Kidney epithelial cell (primary cell): ENCODE measurements at places on chromosomes 12 and 14.
A peak's percentile ranks its signal among the peaks of the same experiment; 100 is the strongest.

DNA sequence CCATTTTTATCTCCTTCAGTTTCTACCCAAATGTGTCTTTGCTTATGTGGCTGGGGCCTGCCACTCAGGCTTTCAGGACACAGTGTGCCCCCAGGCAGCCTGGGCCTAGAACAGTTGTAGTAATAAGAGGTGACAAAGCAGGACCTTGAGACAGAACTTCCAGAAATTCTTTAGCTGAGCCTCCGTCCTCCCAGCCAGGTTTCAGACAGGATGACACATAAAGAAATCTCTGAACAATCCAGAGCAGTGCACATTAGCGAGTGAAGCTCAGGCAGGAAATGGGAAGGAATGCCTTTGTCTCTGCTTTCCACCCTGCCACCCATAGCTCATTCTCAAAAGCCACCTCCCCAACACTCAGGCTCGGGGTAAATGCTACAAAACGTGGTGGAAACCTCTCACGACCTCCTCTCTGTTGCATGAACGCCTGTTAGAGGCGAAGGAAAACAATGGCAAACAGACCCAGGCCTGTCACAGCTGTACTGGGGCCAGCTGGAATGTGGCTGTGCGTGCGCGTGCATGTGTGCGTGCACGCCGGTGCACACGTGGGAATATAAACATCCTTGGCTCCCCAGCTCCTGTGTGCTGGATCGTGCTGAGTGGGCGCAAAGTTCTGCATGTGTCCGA is 286.7 kb downstream of the ZFP36L1 start:
- DNase-seq = peak; percentile 62

DNA sequence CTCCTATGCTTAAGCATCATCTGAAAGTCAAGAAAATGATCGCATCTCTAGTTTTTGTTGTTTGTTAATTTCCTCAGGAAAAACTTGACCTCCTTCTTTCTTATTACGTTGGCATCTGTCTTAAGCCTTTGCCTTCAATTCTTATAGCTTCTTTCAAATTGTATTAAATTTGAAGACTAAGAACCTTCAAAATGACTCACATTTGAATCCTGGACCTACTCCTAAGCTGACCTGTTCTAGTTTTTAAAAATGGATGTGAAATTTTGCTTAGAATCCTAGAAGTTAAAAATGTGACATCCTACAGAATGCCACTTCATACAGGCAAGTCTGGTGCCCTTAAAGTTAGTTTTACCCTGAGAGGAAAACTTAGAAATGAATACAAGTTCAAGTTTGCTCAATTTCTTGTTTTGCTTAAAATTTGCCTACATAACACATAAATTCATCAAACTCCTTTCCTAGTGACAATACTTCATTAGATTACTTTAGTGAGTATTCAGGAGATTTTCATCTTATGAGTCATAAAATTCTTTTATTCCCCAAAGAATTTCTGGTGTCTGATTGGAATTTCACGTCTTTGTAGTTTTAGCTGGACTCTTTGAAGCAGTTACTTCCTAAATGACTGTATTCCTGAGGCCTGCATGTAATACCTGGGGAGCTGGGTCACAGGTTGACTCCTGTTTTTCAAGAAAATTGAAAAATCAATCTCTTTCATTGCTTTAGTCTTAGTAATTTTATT is 152.3 kb downstream of the MSRB3 start:
- DNase-seq = peak; percentile 67

DNA sequence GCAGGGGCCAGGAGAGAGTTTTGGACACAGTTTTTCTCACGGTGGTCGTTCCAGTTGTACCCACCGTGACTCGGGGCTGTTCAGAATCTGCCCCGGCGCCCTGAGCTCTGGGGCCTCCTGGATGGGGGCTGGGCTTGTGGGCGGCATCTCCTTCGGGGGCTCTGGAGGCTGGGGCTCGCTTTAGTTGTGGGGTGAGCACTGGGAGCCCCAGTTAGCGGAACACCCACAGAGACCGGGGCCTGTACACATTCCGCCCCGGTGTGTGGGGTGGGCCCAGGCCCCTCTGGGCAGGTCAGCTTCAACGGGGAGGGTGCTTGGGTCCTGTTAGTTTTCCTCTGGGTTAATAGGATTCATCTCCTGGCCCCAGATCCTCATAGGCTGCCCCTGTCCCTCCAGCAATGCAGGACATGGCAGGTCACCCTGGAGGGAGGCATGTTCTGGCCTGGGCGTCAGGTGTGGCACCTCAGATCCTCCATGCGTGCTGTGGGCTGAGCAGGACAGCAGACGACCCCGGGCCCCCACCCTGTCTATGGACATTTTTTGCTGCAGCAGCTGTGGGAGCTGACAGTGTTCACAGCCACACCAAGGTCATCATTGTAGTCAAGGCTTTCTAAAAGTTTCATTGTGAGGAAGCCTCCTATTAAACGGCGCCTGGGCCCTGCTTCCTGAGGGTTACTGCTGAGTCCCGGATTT is 393.2 kb downstream of the TMEM121 start:
- no peak for DNase-seq

- DNase-seq = no peak
Measured at GRCh38 chr12:124321556-124322270, 26.8 kb downstream of the RFLNA start.

DNA sequence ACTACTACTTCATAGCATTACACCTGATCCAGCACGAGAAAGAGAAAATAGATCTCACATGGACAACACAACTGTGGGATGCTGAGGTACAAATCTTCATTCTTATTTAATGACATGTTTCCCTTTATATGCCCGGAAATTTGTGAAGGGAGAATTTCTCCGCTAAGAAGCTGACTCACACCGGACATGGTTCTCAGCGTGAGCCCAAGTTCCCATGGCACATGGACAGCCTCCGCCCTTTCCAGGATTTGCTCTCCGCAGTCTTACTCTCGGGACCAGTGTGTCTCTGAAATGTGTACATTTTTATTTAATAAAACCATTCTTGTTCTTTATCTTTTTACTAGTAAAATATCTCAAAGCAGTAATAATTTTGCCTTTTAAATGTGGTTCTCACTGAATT is 1154.8 kb downstream of the TMEM121 start:
- DNase-seq = no peak

DNA sequence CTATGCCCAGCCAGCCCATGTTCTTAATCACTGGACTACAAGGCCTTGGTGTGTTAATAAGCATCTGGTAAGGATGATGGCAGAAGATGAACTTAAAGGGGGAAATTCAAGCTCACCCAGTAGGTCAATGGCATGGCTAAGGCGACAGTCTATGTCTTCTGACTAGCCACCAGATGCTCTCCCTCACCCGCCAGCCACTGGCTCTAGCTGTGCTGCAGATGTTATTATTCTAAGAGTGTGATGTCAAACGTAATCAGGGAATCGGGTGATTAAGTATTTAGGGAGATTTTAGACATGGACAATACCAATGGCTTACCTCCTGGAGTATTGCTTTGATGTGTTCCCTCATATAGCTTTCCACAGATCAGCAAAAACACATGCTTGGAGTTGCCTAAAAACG is 39.2 kb upstream of the MAX start:
- no peak for DNase-seq

- no peak for DNase-seq
Measured at GRCh38 chr12:26854031-26854390, 21.0 kb upstream of the ITPR2 start.

- DNase-seq = no peak
Measured at GRCh38 chr12:114975640-114976310, 291.8 kb upstream of the TBX3 start.

- DNase-seq = peak; percentile 41
Measured at GRCh38 chr12:98401427-98401826, 114.0 kb upstream of the TMPO start.

GRCh38 chr12:94649349-94650142 is 811 bp downstream of the TMCC3 start:
- no peak for DNase-seq

- no peak for DNase-seq
Measured at GRCh38 chr14:105058521-105059034, 6.7 kb downstream of the GPR132 start.

DNA sequence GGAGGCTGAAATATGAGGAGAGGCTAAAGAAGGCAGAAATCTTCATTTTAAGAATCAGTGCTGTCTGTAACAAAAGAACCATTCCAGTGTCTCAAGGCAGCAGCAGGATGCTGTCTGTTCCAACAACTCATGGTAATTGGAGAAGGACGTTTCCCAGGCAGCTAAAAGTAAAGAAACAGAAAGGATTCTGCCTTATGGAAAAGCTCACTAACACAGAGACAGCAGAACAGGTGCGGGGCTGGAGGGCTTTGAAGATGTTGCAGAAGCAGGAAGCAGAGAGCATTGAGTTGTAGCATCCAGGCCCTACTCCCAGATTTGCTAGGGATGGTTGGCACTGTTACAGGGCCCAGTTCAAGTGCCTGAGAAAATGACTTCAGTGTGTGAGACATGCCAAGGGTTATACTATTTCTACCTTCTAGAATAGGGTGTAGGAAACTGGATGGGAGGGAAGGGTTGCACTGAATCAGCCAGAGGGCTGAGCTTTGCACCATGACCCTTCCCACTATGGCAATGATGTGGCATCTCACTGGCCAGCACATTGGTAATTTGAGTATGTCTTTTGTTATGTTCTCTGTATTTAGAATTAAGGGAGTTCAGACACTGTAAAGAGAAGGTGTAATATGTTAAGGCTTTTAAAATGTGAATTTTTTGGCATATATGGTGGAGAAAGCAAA is 160.0 kb upstream of the FBXO33 start:
- no peak for DNase-seq

DNA sequence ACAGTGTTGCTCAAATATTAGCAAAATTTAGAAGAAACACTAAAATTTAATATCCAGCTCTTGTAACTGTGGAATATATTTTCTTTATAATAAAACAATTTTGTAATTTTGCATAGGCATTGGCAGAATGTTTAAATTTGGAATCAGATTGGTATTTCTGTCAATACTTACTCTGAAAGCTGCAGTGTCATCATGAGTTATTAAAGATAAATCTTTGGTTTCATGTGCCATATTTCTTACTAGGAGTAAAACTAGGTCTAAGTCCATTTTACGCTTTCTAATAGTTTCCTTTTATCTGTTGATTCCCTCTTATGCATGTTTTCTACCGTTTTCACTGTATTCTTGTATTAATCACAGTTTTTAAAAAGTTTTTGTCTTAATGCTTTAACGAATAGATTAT is 49.7 kb downstream of the CCDC91 start:
- DNase-seq = no peak

DNA sequence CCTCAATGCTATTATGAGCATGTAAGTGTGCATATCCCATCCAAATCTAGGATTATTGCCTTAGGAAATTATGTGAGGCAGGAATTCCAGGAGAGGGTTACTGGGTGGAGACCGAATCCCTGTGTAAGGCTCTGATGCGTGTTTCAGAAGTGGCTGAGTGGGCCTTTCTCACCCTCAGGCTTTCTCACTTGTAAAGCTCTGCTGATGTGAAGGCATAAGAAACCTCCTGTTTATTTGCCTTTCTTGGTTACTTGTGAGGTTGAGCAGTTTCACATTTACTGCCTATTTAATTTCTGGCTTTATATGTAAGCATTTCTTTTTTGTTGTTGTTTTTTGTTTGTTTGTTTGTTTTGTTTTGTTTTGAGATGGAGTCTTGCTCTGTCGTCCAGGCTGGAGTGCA is 11.0 kb downstream of the IL31 start:
- no peak for DNase-seq

DNA sequence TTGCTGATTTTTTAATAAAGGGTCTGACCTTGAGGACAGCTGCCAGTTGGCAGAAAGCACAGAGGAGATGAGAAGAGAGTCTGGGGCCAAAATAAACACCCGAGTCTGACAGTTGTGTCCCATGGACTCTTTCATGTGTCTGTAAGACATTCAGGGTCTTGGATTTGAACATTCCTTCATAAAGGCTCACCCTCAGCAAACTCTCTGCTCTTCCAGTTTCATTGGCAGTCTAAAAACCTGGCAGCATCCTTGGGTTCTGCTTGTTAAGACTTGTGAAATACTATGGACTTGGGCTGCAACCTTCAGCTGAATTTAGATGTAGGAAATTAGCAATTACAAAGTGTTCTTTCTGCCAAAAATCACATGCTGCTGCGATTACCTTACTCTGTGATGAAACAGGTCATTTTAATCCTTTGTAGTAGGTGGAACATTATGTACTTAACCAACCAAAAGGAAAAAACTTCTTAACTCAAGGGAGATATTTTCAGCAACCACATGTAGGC is 32.0 kb upstream of the LMNTD1 start:
- DNase-seq = no peak

DNA sequence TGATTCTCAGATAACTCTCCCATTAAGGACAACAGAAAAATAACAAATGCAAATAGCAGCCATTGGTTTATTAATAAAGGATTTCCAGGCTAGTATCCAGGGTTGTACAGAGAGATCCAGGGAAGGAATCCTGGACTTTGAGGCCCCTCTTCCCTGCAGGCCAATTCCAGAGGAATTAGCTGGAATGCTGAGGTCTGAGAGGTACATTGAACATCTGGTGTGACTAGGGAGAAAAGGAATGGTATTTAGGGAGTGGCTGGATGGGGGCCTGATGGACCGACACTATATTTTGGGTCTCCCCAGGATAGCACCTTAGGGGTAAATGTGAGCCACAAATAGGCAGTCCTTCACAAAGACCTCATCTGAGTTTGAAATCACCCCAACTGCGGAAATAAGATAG is 924.5 kb downstream of the AACS start:
- no peak for DNase-seq

GRCh38 chr14:77148510-77149231 is 7.1 kb upstream of the ZDHHC22 start:
- no peak for DNase-seq

DNA sequence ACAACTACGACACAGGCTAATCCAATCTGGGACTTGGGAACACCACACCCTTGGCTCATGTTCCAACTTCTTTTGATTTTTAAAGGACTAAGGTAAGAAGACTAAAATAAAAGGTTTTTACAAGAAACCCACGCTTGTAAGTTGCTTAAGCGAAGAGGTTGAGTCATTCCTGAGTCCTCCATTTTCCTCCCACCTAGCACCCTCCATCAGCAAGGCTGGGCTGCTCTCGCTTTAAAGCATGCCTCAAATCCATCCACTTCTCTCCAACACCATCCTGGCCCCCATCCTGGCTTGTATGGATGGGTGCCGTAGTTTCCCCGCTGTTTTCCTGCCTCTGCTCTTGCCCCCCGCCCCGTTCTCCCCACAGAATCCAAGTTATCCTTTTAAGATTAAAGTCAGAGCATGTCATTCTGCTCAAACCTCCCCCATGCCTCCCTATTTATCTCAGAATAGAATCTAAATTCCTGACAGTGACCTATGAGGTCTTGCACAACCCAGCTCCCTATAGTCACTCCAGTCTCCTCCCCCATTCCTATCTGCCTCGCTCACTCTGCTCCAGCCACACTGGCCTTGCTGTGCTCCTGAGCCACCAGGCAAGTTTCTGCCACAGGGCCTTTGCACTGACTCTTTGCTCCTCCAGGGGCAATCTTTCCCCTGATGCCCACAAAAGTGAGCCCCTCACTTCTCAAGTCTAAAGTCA is 34.5 kb downstream of the SCARB1 start:
- DNase-seq = peak; percentile 75
